ENCODE measurements at places on chromosomes 4 and X.

- no peak for DNase-seq
Observed at GRCh38 chr4:37471971-37472370, 214.2 kb downstream of the RELL1 start.

DNA sequence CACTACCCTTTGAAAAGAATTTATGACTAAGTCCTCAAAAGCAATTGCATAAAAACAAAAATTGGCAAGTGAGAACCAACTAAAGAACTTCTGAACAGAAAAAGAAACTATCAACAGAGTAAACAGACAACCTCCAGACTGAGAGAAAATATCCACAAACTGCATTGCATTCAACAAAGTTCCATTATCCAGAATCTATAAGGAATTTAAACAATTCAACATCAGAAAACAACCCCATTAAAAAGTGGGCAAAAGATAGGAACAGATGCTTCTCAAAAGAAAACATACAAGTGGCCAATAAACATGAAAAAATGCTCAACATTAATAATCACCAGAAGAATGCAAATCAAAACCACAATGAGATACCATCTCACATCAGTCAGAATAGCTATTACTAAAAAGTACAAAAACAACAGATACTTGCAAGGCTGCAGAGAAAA lies 130.2 kb downstream of the GASK1B start:
- no peak for DNase-seq

GRCh38 chr4:138408758-138409157 lies 166.6 kb upstream of the SLC7A11 start:
- DNase-seq = no peak

- no peak for DNase-seq
Observed at GRCh38 chrX:127057891-127058619, 238.5 kb downstream of the PRR32 start.

- DNase-seq = no peak
Observed at GRCh38 chrX:2261831-2262667, 238.7 kb downstream of the DHRSX start.

Data from left ventricle myocardium inferior (tissue), 1 donor.